ENCODE measurements at places on chromosomes 5 and 9.

- DNase-seq = no peak
Observed at GRCh38 chr9:107918749-107919148, 429.2 kb upstream of the KLF4 start.

DNA sequence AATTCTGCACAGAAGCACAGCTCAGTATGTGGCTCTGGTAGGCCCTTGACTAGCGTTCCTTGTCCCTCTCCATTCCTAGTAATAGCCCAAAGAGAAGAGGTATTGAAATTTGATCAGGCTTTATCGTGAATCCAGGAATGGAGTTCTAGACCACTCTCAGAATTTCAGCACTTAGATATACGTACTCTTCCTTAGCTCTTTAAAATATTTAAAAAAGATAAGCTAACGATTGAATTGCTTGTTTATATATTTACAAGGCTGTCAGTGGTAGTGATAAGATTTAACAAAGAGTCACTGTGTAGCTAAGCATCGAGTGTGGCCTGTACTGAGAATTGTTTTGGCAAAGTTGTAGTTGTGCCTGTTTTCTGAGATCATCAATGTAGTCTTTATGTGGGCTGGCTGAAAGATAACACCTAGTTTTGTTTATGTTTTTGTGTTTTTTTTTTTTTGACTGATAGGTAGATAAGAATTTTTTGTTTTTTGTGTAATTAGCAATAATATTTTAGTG is 2.5 kb downstream of the KIAA1958 start:
- no peak for DNase-seq

GRCh38 chr9:133008824-133009223 is 22.0 kb upstream of the GTF3C5 start:
- no peak for DNase-seq

GRCh38 chr5:138109463-138110265 is 25.8 kb downstream of the WNT8A start:
- no peak for DNase-seq

- DNase-seq = no peak
Observed at GRCh38 chr5:124057724-124058231, 545.8 kb downstream of the CSNK1G3 start.

GRCh38 chr5:92206681-92207080 is 823.6 kb upstream of the ARRDC3 start:
- no peak for DNase-seq

- DNase-seq = no peak
Observed at GRCh38 chr5:81125959-81126358, 107.2 kb upstream of the CKMT2 start.

- DNase-seq = no peak
Observed at GRCh38 chr5:122351416-122352157, 39.5 kb downstream of the SNCAIP start.

DNA sequence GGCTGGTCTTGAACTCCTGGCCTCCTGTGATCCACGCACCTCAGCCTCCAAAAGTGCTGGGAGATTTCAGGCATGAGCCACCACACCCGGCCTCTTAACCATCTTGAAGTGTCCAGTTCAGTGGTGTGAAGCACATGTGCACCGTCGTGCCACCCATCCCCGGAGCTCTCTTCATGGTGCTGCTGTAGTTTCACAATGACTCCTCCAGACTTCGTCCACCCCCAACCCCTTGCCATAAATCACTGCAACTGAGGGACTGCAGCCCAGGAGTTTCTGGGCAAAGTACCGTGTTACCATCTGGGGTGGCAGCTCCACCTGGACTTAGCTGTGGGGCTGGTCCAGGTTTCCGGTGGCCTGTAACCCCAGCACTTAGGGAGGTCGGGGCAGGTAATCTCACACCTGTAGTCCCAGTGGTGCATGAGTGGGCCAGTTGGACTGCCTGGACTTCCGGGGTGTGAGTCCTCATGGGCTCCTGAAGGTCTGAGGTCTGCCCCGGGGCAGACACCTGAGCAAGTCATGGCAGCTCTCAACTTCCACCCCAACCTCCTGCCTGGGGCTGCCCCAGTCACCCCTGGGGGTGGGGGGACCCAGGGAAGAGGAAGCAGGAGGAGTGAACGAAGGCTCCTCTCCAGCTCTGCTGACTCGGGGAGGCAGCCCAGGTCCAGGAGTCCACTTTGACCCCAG is 6.6 kb upstream of the N4BP3 start:
- no peak for DNase-seq

GRCh38 chr9:88289532-88289931 is 98.7 kb upstream of the SPIN1 start:
- no peak for DNase-seq

DNA sequence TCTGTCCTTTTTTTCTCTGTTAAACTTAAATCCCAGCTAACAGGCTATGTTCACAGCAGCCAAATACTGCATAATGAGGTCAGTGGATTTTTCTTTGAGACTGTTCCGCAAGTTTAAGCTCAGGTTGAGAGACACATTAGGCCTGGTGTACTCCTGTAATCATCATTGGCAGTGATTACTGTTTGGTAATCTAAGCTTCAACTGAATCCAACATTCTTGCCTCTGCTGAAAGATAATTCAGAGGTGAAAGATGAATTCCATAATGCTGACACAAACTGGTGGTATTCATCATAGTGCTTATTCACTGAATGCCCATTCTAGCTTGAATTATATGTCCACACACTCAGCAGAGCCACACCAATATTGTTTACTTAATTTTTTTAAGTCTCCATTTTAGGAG is 108.5 kb downstream of the NFIB start:
- no peak for DNase-seq

DNA sequence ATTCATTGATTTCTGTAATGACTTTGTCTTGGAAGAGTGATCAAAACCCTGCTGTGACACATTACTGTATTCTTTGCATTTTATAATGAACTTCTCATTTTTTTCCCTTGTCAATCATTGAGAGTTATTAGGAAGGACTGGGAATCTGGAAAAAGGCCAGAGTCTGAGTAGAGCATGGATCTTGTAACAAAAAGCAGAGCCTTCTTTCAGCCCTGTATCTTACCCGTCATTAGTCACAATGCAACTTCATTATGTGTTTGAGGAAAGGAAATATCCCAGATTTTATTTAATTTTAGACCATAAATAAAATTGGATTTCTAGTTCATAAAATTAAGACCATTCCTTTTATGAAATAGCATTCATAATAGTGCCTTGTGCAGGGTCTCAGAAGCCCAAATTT is 131.4 kb downstream of the ARHGEF28 start:
- no peak for DNase-seq

GRCh38 chr5:42929871-42930270 is 110.2 kb downstream of the ANXA2R start:
- DNase-seq = no peak

- DNase-seq = no peak
Observed at GRCh38 chr5:15013654-15014463, 142.3 kb upstream of the ANKH start.

DNA sequence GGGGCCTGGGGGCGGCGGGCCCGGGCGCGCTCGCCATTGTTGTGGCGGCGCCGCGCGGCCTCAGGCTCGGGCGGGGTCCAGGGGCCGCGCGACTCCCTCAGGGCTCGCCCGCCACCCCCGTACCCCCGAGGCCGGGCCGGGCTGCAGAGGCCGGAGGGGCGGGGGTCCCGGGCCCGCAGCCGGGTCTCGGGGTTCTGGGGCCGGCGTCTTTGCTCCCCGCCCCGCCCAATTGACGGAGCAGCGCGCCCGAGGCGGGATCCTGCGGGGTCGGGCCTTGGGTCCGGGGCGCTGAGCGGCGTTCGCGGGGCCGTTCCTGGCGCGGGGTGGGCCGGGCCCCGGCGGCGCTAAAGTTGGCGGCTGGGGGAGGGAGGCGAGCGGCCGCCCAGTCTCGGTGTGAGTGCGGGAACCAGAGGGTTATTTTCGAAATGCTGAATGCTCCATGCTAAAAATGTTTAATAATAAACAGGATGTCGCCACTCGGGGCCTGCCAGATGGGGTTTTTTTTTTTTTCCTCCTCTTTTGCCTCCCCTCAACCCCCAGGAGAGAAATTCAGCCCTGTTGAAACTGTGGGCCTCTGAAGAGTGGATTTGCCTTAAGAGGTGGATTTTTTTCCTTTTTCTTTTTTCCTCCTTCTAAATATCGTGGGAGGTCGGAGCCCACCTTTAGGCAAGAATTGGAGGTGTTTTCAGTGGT is 724 bp downstream of the PRRC2B start:
- DNase-seq = no peak

GRCh38 chr9:36935332-36935731 is 98.7 kb downstream of the PAX5 start:
- no peak for DNase-seq

- DNase-seq = no peak
Observed at GRCh38 chr9:132975961-132976360, 2.5 kb upstream of the GFI1B start.

DNA sequence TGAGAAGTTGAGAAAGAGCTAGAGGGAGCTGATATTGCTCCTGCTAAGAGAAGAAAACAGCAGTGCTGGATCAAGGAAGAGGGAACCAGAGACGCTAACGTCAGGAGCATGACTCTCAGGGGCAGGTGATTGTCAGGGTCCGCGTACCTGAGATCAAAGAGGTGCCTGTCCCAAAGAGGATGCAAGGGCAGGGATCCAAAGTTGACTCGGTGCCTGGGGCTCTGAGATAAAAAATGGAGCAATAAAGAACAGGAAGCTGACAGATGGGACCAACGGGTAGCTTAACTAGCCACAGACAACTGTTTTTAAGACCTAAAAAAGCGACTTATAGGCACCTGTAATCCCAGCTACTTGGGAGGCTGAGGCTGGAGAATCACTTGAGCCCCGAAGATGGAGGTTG is 517.8 kb downstream of the IRX1 start:
- no peak for DNase-seq

DNA sequence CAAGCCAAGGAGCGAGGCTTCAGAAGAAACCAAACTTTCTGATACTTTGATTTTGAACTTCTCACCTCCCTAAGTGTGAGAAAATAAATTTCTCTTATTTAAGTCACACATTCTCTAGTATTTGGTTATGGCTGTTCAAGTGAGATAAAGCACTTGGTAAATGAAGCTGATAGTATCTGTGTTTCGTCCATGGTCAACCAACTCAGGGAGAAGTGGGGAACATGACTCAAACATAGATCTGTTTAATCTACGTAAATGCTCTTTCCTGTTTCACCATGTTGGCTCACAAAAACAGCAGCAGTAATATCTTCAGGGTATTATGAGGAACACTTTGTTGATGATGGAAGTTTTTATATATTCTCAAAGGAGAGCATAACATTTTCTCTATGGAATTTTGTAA is 2167.2 kb upstream of the C9orf72 start:
- DNase-seq = no peak

- no peak for DNase-seq
Observed at GRCh38 chr5:122442938-122443337, 130.9 kb downstream of the SNCAIP start.

GRCh38 chr9:69922646-69923045 is 102.0 kb downstream of the CFAP95 start:
- DNase-seq = no peak

- DNase-seq = no peak
Observed at GRCh38 chr5:67985686-67986387, 229.7 kb upstream of the PIK3R1 start.

DNA sequence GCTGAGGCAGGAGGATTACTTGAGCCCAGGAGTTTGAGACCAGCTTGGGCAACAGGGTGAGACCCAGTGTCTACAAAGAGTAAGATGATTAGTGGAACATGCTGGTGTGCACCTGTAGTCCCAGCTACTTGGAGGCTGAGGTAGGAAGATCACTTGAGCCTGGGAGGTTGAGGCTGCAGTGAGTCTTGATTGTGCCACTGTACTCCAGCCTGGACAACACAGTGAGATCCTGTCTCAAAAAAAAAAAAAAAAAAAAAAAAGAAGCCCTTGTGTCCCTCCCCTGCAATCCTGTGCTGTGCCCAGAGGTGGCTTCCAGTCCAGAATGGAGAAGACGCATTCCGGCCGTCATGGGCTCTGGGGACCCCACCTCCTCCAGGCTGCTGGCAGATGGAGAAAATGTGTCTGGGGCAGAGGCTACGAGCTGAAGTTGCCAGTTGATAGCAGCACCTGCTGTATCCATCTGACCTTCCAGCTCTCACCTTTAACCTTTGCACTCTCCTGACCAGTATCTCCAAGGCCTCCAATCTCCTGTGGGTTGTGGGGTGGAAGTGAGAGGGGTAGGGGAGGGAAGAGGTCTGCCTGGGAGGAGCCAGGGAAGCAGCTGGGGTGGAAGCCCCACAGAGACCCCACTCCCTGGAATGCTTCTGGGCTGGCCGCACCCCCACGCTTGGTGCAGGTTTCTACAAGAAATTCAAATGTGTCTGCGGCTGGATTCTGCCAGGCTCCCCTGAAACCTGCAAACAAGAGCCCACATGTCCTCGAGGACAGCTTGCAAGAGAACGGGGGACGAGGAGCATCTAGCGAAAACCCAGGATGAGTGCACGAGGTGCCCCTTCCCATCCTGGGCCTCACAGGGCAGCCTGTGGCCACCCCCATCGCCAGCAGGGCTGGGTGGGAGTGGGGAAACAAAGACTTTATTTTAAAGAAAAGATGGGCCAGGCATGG is 148.3 kb upstream of the IER5L start:
- no peak for DNase-seq

DNA sequence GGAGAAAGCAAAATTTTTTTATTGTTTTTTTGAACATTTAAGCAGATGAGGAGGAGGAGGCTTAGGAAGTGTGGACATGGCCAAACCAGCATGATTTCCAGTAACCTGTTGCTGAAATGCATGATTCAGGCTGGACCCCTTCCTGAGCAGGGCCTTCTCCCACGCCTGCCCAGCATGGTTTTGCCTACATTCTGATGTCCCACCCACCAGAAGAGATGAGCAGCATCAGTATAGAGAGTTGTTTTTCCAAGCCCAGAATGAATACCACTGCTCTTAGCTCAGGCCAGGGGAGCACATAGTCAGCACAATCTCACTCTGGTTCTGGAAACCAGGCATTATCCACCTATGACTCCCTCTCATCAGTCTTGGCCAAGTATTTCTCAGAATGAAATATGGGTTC is 90.1 kb downstream of the PAPPA start:
- no peak for DNase-seq

DNA sequence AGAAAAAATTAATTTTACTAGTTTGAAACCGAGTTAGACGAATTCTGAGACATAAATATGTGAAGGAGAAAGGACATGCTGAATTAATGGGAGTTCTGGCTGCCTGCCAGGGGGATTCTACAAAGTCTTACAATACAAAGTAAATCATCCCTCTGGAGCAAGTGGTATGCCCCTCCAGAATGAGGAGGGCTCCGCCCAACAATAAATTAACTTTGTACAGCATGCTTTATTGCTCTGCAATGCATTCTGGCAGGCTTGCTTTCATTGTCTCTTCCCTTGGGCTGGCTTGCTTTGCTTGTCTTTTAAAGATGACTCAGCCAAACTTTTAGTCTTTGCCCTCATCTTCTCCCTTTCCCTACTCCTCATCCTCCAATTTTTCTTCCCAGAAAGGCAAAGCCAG is 11.7 kb upstream of the PCDHB1 start:
- no peak for DNase-seq

DNA sequence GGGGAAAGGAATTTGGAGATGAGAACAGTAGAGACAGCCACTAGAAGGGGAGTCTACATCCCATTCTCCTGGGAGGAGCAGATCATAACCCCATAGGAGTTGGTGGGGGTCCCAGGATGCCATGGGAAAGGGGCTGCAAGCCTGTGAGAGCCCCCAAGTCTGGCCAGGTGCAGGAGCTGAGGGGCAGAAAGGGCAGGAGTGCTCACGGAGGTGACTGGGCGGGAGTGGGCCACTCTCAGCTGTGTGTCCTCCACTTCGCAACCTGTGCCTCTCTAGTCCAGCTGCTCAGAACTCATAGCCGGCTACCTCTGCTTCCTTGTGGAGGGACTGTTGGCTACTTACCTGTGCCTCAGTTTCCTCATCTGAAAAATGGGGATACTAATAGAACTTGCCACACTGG is 263.9 kb downstream of the FSTL4 start:
- DNase-seq = no peak

Data from stimulated activated CD8-positive, alpha-beta memory T cell treated with anti-CD3 and anti-CD28 coated beads, Interleukin-2, amount 100 ng/mL, for 48 hours (primary cell).